Stimulated activated CD8-positive, alpha-beta memory T cell treated with anti-CD3 and anti-CD28 coated beads, Interleukin-12 subunit alpha, Interleukin-12 subunit beta, amount 100 ng/mL, for 1 hour (primary cell): ENCODE measurements at places on chromosomes 5 and 9.

DNA sequence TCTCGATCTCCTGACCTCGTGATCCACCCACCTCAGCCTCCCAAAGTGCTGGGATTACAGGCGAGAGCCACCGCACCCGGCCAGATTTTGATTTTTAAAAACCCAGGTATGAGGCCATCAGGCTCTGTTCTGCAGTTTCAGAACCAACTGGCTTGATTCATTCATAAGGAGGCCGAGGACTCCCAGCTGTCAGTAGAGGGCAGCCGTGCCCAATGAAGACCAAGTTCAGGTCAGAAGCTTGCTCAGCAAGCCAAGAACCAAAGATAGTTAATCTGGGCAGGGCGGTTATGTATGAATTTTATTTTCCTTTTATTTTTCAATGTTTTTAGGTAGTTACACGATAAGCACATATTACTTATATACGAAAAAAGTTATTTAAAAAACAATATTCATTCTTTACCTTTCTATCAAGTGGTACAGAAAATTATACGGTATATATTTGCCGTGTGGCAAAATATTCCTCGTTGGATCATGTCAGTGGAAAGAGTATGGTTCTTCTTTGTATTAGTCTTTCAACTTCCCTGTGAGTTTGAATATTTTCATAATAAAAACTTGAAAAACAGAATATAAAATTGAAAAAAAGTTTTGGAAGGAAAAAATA lies 18.0 kb downstream of the MGAT1 start:
- peak; percentile 50 for DNase-seq

DNA sequence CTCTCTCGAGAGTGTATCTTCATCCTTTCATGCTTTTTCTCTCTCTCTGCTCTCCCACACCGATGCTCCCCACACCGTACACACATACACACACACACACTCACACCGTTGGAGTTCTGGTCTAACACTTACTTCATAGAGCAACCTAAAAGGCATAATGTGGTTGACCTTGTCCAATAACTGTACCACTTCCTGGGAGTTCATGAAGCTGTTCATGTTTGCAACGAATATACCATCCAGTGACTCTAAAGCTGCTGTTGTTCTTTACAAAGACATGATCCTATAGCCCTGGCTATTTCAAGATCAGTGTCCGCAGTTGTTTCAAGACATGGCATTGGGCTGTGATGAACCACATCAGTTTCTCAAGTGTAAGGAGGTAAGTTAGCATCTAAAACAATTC lies 10.0 kb downstream of the MEF2C start:
- DNase-seq: no peak

- no peak for DNase-seq
Measured at GRCh38 chr5:45604092-45604491, 92.1 kb downstream of the HCN1 start.

- DNase-seq: no peak
Measured at GRCh38 chr5:120655828-120656435, 191.8 kb downstream of the PRR16 start.

GRCh38 chr9:110922145-110922544 lies 116.1 kb downstream of the LPAR1 start:
- DNase-seq: no peak

DNA sequence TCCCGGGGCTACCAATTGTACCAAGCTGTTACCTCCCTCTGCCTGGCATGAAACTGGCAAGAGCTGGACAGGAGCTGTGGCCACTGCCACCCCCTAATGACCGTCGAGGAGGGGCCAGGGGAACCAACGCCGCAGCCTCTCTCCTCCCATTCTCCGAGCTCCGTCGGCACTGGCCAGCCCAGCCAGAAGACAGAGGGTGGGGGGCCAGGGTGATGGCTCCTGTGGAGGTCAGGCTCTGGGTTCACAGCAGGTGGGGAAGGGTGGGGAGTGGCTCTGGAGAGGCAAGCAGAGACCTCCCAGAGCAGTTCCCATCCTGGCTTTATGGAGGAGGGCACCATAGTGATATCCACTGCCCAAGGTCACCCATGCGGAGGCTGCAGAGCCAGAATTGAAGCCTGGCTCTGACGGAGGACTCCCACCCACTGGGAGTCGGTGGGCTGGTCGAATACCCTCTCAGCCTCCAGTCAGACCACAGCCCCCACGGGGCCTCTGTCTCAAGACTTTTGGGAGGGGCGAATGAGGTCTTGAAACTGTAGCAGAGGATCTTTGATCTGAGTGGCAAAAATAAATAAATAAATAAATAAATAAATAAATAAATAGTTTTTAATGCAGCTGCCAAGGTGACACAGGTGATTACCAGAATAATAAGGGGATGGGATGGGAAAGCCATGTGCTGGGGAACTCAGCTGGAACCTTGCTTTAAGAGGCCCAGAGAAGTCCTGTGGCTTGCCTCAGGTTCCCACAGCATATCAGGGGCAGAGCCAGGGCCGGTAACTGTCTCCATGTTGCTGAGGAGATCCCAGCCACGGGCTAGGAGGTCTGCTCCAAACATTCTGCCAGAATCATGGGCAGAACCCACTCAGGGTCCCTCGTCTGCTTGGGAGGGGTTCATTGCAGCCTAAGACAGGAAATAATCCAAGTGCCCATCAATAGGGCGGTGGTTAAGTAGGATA lies 42.5 kb upstream of the NEURL1B start:
- DNase-seq: no peak

GRCh38 chr5:60687927-60688720 lies 11.8 kb downstream of the DEPDC1B start:
- no peak for DNase-seq

DNA sequence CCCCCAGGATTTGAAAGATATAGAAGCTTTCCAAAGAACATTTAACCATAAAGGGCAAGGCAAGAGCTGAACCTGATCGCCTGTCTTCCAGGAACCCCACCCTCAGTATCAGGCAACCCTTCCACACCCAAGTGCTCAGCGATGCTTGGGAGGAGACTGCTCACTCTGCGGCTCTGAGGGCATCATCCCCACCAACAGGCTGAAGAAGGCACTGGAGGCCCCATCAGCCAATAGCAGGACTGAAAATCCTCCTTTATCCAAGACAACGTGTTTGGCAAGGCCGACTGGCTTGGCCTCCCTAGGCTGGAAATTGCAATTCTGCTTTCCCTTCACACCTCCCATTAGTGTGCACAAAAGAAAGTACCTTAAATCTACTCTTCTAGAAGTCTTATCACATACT lies 1.4 kb upstream of the PPP2CA start:
- DNase-seq: no peak

DNA sequence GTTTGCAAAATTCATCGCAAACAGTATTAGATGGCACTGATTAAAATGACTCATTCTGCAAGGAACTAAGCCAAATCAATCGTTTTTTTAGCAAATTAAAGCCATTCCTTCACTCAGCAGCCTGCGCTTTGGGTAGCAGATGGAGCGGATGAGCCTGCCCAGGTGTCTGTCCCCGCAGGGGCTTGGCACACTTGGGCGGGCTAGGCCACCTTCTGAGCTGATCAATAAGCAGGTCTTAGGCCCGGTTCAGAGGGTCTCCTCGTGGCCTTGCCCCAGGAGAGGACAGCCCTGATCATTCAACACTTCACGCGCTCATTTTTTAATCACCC lies 78.0 kb upstream of the FCN1 start:
- no peak for DNase-seq

GRCh38 chr9:112029921-112030444 lies 133.4 kb downstream of the UGCG start:
- DNase-seq: no peak

- DNase-seq: no peak
Measured at GRCh38 chr5:82275216-82275664, 2.9 kb downstream of the RPS23 start.

- DNase-seq: no peak
Measured at GRCh38 chr5:148820461-148821395, 5.7 kb upstream of the ADRB2 start.

DNA sequence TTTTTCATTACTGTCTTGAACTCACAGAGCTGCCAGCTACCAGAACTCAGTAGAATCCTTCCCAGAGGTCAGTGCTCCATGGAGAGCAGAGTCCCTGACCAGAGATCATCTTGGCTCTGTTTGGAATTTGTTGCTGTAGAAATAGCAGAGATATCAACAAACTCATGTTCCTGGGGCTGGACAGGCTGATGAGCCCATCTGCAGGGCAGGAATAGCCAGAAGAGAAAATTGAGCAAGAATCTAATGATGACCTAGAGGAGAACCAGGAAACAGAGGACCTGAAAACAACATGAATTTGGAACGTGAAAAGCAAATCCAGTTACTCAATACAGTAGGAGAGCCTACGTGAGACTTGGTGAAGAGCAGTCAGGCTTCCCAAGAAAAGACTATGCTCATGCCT lies 437.8 kb downstream of the PLK2 start:
- DNase-seq: no peak

DNA sequence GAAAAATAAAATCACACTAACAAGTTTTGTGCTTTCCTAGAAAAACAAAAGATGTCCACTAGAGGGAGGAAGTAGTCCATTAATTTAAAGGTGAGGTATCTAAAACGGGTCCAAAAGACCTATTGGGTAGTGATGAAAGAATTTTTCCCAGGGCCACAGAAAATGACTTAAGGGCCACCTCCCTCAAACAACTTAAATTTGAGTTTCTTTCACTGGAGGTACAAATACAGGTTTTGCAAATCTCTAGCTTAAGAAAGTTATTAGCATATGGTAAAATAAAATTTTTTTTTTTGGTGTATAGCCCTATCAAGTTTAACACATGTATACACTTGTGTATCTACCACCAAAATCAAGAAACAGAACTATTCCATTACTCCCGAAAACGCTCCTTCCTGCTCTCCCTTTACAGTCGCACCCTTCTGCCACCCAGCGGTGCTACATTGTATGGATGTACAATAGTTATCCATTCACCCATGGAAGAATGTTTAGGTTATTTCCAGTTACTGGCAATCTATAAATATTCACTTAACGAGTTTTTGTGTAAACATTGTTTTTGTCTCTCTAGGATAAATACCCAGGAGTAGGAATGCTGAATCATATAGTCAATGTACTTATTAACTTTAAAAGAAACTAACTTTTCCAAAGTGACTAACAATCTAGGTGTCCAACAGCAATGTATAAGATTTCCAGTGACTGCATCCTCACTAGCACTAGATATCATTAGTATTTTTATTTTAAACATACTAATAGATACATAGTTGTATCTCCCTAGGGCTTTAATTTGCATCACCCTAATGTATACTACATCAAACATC lies 21.9 kb downstream of the DEPDC1B start:
- DNase-seq: no peak

DNA sequence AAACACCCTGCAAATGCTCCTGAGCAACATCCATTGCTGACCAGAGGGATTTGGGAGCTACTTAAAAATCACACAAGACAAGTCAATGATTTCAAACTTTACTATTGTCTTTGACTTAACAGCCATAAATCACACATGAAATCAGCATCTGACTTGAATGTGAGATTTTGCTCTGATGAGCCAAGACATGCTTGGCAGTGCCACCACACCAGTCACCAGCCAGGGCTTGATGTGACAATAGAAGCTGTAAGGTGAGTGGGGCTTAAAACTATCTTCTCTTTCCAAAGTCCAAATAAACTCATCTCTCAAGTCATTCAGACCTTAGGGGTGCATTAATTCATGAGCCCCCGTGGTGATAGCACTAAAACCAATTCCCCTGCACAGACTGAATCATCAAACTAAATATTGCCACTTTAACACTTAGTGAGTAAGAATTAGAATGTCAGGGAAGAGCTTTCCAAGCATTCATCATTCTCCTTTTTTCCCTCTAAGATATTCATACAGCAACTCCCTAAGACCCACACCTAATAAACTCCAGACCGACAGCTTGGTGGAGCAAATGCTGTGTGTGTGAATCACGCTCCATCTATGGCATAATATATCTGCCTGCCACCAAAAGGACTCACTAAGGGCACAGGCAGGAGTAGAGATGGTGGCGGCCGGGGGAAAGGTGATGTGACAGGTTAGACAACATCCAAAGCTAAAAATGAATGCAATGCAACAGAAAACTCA lies 119.4 kb downstream of the SPOCK1 start:
- DNase-seq: no peak

DNA sequence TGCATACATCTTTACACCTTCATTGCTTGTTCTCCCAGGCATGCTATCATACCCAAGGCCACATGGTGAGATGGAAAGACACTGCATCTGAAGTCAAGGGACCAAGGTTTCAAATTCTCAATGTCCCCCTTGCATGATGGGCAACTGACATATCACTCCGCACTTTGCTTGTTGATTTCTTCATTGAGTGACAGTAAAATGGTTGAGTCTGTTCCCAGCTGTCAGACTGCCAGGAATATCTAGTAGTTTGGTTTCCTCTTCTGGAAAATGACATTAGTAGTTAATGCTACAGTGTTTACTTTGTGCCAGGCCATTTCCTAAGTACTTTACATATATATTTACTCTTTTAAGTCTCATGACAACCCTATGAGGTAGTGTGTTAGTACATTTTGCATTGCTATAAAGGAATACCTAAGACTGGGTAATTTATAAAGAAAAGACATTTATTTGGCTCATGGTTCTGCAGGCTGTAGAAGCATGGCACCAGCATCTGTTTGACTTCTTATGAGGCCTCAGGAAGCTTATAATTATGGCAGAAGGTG lies 114.4 kb downstream of the PCSK1 start:
- no peak for DNase-seq

DNA sequence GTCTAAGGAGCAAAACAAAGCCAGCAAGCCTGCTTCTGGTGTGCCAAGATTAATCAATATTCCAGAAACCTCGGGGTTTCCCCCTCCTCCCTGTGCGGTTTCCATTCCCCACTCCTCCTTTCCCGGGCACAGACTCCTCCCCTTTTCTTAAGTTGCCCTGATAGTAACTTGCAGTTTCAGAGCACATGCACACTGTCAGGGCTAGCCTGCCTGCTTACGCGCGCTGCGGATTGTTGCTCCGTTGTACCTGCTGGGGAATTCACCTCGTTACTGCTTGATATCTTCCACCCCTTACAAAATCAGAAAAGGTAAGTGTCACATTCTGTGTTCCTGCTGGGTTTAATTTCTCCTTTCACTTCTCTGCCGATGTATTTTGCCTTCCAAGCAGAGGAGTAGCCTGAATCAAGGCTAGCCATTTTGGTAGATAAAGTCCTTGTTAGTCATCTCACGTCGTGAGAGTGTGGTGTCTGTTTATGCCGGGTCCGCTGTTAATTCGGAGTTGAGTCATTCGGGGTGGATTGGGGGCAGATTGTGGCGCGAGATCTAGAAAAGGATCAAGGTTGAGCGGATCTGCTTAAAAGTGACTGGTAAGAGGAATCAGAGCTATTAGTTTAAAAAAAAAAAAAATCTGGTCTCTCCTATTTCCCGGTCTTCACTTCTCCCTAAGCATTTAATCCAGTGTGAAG lies at the start of gene SLC1A3:
Gene SLC1A3, plus strand, starts transcription at position 179 of the 686 bp plus-strand sequence. CDS start 1,818 bp downstream, outside the sequence.
- DNase-seq: no peak

- DNase-seq: no peak
Measured at GRCh38 chr5:10441992-10442435, 335 bp downstream of the ROPN1L start.

DNA sequence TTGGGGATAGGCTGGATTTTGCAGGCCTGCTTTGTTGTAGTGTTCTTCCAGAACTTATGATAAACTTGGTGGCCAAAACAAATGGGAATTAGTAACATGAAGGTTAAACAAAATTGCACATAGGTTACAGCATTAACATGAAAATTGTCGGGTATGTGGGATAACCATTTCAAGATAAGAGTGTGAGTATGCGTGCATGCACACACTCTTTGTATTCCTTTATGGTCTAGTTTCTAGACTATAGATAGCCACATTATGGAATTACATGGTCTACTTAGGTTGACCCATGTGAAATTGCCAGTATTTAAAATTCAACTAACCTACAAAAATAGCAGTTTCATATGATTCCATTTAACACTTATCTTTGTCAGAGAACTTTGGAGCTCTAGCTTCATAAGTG lies 1.4 kb downstream of the HMGCR start:
- no peak for DNase-seq

GRCh38 chr5:150065886-150066285 lies 20.5 kb downstream of the CSF1R start:
- DNase-seq: no peak
